ENCODE measurements at places on chromosomes 16 and 17.

DNA sequence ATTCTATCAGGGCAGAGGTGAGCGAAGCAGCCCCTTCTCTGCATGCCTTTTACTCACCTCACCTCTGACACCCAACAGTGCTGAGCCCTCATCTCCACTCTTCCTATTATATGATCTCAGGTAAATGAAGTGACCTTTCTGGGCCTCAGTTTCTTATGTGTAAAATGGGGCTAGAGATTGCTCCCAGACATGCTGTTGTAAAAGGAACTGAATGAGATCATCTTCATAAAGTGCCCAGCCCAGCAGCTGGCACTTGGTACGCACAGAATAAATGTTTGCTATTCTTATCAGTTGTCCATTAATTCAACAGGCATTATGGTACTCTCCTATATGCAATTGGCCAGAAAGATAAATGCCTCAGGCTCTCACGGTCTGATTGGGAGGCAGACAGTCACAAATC, 4.5 kb upstream of the GALK1 start:
- DNase-seq, result peak; percentile 4

DNA sequence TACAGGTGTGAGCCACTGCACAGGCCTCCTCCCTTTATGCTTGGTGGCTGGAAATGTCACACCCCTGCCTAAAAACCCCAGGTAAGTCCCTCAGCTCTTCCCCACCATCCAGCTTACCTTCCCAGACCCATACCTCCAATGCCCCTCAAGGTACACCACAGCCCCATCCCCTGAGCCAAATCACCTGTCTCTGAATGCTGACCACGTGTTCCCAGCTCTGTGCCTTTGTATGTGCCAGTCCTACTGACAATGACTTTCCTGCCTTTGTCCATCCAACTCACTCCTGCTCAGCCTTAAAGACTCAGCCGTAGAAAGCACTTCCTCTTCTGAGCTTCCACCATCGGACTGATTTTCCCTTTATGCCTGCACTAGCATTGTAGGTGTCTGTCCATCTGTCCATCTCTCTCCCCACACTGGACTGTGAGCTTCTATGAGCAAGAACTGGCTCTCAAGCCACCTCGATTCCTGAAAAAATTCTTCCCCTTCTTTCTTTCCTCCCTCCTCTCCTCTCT, 30.7 kb upstream of the GOSR2 start:
- DNase-seq, result no peak

DNA sequence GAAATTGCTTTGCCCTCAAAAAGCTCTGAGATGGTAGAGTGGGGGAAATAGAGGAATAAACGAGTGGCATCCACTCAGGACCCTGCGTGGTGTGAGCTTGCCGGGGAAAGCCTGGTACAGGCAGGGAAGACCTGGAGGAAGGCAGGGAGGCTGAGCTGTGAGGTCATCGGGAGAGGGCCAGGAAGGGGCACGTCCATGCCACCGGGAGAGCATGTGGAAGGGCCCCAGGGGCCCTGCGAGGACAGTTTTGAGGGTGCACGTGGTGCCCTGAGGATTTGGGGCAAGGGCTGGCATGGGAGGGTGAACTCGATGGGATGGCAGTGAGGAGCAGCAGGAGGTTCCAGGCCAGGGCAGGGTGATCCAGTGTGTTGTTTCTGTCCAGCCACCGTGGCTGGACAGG, 56.3 kb upstream of the CBFA2T3 start:
- DNase-seq, result no peak

- DNase-seq, result no peak
Observed at GRCh38 chr16:72646615-72647014, 401.3 kb downstream of the ZFHX3 start.

- DNase-seq, result no peak
Observed at GRCh38 chr16:361341-361871, 8.9 kb upstream of the AXIN1 start.

- peak; percentile 83 for DNase-seq
Observed at GRCh38 chr16:30409125-30410060, 2.0 kb downstream of the ZNF771 start.

DNA sequence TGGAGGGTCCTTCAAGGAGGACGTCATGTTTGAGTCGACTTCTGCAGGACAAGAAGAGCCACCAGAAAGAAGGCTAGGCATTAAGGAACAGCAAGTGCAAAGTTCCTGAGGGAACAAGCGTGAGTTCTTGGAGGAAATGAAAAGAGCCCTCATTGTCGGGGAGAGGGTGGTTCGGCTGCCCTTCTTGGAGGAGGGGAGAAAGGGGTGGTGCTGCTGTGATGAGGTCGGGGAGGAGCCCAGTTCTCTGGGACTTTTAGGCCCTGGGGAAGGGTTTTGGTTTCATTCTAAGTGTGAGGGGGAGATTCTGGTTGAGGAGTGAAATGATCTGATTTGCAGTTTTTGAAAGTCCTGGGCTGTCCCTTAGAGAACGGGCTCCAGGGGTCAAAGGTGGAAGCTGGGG, 4.1 kb downstream of the BICDL2 start:
- no peak for DNase-seq

DNA sequence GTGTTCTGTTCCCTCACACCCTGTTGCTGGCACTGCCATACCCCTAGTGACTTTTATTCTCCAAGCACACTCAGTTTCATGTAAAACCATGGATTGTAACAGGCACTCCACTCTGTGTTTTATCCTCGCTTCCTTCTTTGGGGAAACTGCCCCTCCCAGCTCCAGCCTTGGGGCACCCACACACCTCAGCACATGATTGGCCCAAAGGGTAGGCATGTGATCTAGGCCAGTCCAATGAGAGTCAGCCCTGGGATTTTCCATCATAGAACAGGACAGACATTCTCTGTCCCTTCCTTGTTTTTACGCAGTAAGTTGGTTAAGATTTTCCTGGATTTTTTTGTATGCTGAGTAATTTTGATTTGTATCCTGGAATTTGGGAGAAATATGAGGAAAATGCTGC, 115.4 kb downstream of the C16orf95 start:
- no peak for DNase-seq

- DNase-seq, result peak; percentile 95
Observed at GRCh38 chr17:44599298-44600175, 42.3 kb downstream of the FZD2 start.

DNA sequence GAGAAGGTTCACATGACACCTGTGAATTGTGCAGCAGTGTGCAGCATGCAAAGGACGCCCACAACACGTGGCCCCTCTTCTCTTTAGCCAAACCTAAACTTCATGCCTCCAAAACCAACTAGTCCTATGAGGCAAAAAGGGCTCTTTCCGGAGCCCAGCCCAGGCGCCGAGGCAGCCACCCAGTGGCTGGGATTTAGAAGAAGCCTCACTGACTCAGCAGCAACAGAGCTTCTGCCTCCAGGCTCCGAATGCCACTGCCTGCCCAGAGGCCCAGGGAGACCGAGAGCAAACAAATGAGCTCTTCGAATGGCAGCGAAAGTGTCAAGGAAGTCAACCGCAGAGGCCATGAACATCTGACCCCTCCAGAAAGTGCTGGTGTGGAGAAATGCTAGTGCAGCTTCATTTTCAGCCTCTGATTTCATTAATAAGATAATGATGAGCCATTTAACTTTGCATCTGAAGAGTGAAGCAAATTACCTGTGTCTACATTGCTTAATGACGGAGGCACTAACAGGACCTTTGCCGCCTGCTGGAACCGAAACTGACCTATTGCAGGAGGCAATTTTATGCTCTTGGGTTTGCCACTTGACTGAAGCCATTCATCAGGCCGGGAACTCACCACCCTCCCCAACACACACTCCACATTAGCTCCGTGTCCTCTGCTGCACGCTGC, 157.7 kb upstream of the RPL38 start:
- peak; percentile 24 for DNase-seq

GRCh38 chr16:684961-685696, 995 bp upstream of the JMJD8 start:
- no peak for DNase-seq

DNA sequence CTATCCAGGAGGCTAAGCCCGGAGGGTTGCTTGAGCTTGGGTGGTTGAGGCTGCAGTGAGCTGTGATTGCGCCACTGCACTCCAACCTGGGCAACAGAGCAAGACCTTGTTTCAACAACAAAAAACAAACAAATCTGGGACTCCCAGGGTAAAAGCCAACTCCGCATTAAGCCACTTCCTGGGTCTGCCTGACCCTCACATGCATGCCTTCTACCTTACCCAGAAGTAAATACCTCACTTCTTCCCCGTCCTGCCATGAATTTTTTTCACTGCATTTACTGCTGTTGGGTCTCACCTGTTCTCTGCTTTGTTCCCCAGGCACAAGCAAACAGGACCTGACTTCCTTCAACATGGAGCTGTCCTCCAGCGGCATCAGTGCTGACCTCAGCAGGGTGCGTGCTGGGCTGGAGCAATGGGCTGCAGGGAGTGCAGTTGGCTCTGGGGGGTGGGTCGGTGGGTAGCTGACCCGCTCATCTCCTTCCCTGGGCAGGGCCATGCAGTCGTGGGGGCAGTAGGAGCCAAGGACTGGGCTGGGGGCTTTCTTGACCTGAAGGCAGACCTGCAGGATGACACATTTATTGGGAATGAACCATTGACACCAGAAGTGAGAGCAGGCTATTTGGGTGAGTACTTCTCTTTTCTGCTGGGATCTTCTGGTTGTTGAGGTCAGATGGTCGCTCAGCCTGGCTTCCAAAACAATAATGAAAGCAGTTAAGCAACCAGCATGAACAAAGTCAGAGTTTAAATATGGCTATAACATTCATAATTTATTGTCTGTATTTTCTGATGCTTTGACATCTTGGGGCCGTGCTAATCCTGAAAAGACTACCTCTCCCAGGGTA, 16.4 kb downstream of the ITGAL start:
- DNase-seq, result no peak

GRCh38 chr16:20735490-20735889, 6.1 kb downstream of the THUMPD1 start:
- DNase-seq, result no peak

GRCh38 chr16:23072084-23072599, 77.1 kb downstream of the USP31 start:
- DNase-seq, result peak; percentile 55

DNA sequence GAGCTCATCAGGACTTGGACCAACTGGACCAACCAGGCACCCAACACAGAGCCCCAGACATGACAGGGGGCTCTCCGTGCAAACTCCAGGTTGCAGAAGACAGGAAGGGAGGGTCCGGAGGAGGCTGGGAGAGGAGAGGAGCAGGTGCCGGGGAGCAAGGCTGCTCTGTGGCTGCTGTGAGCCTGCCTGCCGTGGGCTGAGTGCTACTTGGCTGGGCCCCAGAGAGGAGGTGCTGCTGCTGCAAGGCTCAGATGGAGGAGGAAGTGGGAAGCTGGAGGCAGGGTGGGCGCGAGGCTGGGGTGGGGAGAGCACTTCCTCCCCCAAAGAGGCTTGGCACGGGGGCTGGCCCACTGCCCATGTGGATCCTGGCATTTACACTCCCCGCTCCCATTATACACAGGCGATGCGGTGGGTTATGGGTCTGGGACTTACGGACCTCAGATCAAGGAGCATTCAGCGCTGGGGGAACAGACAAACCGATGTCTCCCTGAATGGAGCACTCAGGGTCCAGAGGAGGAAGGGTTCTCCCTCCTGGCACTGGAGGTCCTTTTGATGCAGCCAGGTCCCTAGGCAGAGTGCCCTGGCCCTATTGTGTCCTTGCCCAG, 15.9 kb downstream of the EPOP start:
- DNase-seq, result no peak

GRCh38 chr17:39787743-39788484, 50.2 kb downstream of the GRB7 start:
- no peak for DNase-seq

DNA sequence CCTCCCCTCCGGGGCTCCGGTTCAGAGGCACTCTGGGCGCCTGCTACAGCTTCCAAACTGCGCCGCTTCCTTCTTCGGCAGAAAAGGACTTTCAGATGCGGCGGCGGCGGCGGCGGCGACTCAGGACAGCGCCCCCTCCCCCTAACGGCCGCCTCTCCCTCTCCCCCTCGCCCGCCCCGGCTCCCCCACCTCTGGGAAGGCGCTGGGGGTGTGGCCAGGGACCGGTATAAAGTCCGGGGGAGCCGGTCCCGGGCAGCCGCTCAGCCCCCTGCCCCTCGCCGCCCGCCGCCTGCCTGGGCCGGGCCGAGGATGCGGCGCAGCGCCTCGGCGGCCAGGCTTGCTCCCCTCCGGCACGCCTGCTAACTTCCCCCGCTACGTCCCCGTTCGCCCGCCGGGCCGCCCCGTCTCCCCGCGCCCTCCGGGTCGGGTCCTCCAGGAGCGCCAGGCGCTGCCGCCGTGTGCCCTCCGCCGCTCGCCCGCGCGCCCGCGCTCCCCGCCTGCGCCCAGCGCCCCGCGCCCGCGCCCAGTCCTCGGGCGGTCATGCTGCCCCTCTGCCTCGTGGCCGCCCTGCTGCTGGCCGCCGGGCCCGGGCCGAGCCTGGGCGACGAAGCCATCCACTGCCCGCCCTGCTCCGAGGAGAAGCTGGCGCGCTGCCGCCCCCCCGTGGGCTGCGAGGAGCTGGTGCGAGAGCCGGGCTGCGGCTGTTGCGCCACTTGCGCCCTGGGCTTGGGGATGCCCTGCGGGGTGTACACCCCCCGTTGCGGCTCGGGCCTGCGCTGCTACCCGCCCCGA, at the start of gene IGFBP4:
Gene IGFBP4, plus strand, starts transcription at position 255 of the 792 bp plus-strand sequence. Its CDS starts 286 bp downstream, at position 541.
- peak; percentile 86 for DNase-seq

DNA sequence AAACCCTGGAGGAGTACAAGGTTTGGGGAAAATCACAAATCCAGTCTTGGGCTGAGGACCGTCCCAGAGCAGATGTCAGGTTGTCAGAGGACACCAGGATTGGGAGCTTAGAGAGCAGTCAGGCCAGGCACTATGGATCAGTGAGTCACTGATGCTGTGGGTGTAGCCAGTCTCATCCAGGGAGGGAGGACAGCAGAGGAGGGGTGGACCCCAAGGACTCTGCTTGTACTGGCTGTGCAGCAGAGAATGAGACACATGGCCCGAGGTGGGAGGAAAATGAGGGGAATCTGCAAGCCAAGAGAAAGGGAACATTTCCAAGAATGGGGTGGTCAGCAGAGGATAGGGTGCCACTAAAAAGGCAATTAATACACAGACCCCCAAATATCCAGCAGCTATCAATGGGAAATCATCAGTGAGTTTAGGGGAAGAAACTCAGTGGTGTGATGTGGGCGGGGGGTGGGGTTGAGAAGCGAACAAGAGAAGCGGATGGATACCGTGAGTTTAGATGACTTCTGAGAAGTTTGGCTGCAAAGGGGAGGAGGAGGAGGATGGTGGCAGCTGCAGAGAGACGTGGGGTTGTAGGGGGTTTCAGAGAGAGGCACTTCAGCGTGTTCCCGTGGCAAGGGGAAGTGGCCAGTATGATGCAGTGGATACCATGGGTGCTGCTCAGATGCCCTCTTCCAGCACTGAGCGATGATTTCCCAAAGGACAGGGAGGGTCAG, 43.9 kb downstream of the ARHGAP27 start:
- DNase-seq, result peak; percentile 53

- DNase-seq, result no peak
Observed at GRCh38 chr16:3810198-3810664, 70.3 kb downstream of the CREBBP start.

GRCh38 chr16:4788489-4788889, 344 bp upstream of the SEPTIN12 start:
- DNase-seq, result no peak

Measured in Daoy (cell line).